ENCODE measurements at places on chromosomes 11 and 22.
A peak's percentile ranks its signal among the peaks of the same experiment; 100 is the strongest.

DNA sequence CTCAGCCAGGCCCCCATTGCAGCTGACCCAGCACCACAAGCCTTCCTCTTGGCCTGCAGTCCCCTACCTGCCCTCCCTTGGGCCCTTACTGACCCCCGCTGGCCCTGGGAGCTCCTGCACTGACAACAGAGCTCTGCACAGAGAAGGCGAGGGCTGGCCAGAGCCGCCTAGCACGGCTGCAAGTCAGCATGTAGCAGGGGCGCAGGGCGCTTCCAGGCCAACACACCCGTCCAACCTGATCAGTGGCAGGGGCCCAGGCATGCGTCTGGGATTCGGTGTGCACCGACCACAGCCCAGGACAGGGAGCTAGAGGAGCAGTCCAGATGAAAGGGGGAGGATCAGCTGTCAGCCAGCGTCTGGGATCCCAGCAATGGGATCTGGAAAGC is 7.6 kb downstream of the WNT7B start:
- no peak for DNase-seq

GRCh38 chr11:9831122-9831521 is 167.2 kb downstream of the SWAP70 start:
- no peak for DNase-seq

DNA sequence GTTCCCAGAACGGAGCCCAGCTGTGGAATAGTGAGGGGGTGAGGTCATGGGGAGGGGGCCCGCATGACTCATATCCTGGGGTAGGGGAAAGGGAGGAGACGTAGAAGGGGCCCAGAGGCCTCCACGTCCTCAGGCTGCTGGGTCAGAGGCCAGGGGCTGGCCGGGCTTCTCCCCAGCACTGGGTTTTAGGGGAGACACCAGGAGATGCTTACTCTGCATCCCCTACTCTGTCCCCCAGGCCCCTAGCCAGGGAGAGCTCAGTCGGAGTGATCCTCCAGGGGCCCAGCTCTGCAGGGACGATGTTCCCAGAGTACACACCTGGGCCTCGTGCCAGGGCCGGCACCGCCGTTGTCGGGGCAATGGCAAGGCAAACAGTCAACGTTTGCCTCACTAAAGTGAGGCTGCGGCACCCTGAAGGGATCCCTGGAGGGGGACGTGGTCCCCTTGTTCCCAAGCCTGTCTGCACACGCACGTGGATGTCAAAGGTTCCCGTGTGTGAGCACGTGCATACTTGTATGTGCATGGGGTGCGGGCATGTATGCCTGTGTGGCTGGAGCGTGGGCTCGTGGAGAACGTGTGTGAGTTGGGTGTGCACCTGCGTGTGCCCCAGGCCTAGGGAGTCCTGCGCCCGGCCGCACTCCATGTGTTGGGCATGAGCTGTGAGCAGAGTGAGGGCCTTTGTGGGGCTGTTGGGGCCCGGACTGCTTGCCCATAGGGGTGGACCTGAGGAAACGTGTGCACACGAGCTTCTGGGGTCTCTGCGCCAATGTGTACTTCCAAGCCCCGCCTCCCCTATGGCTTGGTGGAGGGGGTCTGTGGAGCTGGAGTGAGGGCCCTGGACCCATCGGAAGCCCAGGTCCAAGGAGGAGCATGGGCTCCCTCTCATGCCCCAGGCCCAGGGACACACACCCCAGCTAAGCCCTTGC is 14.2 kb downstream of the PRR33 start:
- DNase-seq = no peak

DNA sequence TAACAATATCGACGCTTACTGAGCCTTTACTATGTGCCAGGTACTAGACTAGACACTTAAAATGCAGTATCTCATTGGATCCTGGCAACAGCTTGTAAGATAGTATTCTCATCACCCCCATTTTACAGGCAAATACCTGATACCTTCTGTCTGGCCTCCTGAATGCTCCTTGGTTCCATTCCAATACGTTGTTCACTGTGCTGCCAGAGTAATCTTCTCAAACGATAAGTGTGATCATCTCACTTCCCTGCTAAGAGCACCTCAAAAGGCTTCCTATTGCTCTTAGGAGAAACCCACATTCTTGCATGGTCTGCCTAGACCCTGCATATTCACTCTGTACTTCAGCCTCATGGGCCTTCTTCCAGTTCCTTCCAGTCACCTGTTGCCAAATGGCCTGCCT is 1.3 kb upstream of the NRIP3 start:
- no peak for DNase-seq

DNA sequence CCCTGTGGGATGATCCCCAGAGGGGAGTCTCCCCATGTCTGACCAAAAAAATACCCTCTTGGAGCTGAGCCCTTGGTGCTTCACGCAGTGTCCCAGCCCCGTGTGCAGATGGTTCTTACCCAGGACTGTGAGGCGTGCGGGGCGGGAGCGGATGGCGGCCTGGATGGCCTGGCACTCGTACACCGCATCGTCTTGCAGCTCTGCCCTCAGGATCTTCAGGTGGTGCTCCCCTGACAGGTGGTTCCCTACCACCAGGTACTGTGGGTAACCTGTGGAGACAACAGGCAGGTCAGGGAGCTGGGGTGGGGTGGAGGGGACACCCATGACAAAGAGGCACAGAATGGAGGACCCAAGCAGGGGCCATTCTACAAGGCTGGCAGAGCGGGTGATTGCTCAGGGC is 165.7 kb downstream of the ST3GAL4 start:
- DNase-seq = no peak

DNA sequence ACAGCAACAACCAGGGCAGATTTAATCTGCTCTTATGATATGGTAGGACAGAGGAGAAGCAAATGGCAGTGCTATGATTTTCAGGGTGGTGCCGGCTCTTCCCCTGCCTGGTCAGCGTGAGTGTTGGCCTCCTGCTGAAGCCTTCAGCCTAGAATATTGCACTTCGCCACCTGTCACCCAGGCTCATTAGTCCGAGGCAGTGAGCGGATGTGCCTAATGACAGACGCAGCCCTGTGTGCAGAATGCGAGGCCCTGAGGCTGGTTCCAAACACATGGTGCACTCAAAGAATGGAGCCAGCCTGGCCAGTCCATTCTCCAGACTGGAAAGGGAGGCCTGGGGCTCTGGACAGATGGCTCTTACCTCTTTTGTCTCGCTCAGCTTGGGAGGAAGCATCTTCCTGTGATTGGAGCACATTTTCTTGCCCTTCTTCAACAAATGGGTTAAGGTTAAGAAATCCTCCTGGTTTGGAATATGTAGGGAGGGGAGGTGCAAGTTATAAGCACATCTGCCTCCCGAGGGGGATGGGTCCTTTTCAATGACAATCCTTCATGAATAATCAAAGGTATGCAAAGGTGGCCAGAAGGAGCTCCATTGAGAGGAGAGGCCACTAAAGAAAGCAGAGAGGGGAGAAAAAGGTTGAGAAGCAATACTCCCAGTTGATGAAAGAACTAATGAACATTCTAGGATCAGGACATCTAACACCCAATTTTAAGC is 39.7 kb upstream of the GALNT18 start:
- no peak for DNase-seq

- DNase-seq = peak; percentile 64
Observed at GRCh38 chr11:121665206-121665838, 212.6 kb upstream of the SORL1-AS1 start.

GRCh38 chr11:16632295-16633200 is 105.9 kb upstream of the C11orf58 start:
- no peak for DNase-seq

DNA sequence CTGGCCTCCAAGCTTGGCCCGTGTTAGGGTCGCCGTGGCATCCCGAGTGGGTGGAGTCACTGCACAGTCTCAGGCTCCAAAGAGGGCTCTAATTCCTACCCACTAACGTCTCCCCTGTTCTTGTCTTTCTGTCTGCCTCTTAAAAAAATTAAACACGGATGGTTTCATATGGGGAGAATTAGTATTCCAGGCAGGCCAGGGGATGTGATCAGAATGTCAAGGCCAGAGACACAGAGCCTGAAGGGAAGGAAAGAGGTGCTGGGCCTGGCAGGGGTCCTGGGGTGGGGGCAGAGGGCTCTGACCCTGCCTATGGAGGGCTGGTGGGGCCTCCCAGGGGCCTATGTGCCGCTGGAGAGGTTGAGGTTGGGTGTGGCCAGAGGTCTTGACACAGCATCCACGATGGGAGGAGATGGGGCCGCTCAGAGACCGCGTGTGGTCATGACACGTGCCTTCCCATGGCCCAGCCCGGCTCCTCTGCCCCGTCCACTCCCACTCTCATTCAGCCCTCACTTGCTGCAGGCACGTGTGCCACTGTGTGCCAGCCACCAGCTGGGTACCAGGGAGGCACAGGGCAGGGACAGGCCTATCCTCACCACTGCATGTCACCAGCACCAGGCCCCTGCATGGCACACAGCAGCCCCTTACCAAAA is 56.5 kb downstream of the FLRT1 start:
- DNase-seq = peak; percentile 80

DNA sequence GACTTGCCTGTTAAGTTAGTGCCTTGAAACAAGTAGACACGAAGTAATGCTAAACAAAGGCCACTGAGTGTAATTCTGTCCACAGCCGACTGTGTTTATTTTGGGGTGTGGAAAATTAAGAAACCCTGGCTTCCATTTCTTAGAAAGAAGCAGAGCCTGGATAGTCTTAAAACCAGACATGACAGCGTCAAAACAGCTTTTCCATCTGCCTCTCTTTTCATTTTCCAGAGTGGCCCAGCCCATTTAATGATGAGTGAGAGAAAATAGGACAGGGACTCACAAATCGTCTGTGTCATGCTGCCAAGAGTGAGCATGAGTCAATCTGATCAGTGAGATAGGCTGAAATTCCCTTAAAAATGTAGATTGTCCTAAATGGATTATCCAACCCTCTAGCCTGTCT is 485.9 kb downstream of the JRKL start:
- DNase-seq = no peak

DNA sequence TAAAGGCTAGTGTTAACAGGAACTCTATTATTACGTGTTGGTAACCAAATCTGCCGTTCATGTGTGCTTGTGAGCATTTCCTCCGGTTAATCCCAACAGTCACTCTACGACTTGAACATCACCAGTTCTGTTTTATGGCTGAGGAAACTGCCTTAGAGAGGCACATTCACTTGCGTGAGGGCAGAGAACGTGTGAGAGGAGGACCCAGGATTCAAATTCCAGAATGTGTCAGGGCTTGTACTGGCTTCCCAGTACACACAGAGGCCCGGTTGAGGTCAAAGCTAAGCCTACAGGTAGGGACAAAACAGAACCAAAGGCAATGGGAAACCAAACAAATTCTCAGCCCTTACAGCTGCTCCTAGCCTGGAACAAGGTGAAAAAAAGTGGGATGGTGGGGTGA is 66.9 kb upstream of the TENM4 start:
- DNase-seq = no peak

- no peak for DNase-seq
Observed at GRCh38 chr22:49004484-49005399, 822.9 kb downstream of the BRD1 start.

DNA sequence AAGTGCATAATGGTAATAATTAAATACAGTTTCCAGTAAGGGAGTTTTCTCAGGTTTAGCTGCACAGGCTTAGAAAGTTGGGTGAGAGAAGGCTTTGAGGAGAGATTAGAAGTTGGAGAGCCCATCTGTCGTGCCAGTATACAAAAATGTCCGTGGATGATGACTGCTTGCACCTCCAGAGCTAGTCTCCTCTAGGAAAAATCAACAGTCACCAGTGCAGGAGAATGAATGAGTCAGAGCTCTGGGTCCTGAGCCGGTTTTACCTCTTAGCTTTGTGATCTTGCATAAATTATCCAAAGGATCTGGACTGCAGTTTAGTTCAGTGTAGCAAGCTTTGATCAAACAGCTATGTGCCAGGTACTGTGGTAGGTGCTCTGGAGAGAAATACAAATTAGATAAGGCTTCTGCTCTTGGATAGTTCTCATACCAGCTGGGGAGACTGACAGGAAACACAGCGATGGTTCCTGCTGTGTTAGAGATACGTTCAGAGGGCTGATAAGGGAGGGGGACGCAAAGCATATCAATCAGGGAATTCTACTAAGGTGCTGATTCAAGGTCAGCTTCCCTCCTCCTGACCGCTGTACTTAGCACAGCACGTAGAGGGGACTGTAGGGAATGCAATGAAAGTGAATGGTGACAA is 125.9 kb downstream of the TEAD1 start:
- DNase-seq = no peak

GRCh38 chr11:129451524-129451923 is 75.9 kb downstream of the BARX2 start:
- DNase-seq = no peak

DNA sequence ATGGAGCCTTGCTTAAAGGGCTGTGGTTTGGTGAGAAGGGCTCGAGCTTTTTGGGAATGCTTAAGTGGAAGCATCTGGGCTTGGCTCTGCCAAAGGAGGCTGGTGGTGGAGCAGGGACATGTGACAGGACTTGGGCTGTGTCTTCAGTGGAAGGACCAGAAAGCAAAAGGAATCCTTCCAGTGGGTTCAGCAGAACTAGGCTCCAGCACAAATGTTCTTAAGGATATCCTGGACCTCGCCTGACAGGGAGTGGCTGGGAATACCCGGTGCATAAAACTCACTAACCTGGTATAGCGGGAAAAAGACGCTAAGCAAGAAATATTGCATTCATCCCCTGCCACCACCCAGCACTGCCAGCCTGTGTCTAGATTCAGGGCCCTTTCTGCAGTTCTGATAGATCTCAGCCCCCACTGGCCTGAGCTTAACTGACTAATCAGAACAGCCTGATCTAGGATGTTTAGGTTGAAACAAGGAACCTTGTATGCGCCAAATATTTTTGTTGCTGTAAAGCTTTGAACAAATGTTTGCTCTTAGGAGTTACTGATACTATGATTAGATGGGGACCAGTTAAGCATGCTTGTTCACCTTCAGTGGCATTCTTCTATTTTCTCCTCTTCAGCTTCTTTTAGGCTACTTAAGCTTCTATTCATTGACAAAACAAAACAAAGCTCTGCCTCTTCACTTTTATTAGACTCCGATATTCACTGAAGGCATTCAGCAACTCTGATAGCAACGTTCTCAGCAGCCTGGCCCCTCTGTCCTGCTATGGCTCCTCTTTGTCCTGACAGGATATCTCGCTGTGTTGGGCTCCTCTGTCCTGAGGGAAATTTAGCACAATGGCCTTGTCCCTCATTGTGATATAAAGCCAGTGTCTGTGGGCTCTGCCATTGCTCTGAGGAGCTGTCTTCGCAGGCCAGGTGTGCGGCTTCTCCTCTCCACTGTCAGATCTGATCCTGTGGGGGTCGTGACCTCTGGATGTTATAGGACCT is 25.0 kb downstream of the PPFIBP2 start:
- no peak for DNase-seq

DNA sequence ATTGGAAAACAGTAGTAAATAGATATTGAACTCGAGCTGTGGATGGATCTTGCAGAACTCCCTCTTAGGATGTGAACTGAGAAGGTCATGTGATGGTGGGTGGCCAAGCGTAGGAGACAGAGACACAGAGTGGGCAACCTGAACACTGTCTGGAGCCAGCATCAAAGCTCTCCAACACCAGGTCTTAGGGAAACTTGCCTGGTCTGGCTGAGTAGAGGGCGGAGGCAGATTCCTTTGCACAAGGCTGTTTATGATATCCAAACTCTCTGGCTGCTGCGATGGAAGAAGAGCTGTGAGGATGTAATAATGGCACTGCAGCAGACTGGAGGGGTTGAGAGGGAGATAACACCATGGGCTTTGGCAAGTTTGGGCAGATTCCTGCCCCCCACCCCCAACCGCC is 10.1 kb downstream of the NAV2 start:
- no peak for DNase-seq
